Activated CD4-positive, alpha-beta memory T cell treated with anti-CD3 and anti-CD28 coated beads for 36 hours (primary cell): ENCODE measurements at places on chromosomes 16 and 17.

DNA sequence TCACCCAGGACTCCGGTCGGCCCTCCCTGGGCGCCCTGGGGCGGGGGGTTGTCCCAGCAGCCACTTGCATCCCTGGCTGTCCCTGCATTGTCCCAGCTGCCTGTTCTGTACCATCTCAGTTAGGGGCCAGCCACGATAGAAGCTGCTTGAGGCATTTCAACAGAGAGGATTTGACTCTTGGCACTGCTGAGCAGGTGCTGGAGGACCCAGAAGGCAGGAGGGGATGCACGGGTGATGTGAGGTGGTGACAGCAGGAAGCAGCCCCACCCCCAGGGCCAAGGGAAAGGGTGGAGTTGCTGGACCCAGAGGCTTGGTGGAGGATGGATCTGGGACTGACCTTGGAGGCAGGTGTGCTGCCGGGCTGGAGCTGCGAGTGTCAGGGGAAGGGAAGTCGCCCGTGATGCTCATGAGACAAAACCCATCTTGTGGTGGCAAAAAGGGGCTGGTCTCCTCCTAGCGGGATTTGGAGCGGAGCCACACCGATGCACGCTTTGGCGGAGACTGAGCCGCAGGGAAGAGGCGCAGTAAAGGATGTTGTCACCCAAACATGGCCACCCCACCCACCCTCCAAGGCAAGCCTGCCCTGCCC lies 188.0 kb upstream of the GSE1 start:
- DNase-seq: peak; percentile 7

- no peak for DNase-seq
Measured at GRCh38 chr16:89712274-89712781, 8.4 kb downstream of the VPS9D1 start.

DNA sequence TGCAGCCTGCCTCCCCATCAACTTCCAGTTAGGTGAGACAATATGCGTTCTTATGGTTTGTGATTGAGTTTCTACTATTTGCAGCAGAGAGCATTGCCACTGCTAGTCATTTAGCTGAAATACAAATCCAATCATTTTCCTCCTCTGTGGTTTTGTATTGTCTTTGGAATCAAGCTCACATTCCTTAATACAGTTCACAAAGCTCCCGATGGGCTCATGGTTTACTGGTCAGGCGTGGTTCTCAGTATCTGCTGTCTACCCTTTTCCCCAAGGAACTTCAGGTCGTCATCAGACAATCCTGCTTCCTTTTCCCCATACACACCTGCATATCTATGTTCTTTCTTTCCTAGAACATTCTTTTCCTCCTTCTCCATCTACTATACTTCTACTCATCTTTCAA lies 69.6 kb upstream of the GAS7 start:
- no peak for DNase-seq

GRCh38 chr17:7982173-7982572 lies 20.2 kb upstream of the GUCY2D start:
- DNase-seq: peak; percentile 25

DNA sequence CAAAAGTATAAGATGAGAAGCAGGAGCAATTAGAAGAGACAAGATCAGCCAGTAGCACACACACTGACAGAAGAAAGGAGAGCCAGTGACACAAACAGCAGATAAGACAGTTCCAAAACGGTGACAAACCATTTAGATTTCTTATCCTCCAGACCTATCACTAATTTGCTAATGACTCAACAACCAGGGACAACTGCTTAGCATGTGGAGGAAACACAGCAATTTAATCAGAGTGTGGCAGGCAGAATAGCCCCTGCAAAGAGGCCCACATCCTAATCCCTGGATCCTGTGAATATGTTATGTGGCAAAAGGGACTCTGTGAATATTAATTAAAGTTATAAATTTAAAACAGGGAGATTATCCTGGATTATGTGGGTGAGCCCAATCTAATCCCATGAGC lies 81.1 kb downstream of the CACNG1 start:
- DNase-seq: no peak

DNA sequence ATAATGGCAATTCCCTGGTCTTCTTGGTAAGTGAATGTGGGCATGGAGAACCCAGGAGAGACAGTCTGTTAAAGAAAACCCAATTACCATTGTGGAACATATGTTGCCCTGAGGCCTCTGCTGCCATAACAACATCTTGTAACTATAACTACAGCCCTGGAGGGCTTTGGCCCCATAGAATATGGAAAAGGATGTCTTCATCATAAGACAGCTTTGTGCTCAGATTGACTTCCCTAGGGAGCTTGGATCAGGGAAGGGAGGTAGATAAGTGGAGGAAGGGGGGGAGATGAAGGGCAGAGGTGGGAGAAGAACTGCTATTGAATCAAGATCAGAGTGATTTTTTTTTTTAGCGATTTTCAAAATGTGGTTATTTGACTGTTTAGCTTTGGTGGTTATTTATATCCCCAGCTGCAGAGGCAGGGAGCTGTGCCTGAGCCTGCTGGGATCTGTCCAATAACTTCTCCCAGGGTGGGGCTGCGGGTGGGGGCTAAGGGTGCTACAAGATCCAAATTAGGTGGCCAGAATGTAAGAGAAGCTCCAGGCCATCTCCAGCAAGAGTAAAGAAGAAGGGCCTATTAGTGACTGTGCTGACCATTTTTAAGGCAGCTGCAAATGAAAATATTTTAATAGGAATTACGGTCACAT lies 5.3 kb upstream of the KAT7 start:
- no peak for DNase-seq

DNA sequence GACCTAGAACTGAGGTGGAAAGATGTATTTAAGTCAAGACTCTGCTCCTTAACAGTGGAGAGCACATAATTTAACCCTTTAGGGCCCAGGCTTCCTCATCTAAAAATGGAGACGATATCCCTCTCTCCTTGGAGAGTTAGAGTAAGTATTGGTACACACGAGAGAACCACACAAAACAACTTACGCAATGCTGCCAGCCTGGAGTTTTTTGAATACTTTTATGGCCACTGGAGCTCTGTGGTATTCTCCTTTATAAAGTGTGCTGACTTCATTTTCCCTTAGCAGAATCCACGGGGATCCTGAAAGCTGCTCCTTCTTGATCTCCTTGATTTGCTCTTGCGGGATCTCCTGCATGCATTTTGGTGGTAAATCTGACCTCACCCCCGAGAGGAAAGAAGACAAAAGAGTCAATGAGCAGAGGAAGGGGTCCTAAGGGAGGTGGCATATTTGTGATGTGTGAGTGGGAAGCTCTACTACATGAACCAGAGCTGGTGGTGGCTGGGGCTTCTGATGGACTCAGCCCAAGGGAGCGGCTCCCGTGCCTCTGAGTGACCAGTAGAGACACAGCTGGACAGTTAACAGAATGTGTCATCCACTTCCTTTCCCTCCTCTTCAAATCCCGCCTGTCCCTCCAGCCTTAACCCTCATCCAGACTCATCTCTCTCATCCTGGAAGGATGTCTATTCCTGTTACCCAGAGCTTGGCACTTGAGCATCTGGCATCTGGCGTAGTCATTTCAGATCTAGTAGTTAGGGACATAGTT lies 9.4 kb downstream of the MLKL start:
- no peak for DNase-seq

GRCh38 chr16:85315866-85316265 lies 203.6 kb upstream of the CIBAR2 start:
- DNase-seq: no peak

- no peak for DNase-seq
Measured at GRCh38 chr17:32240750-32241149, 24.9 kb upstream of the RHBDL3 start.

GRCh38 chr17:29252101-29252791 lies 5.6 kb downstream of the CRYBA1 start:
- no peak for DNase-seq

DNA sequence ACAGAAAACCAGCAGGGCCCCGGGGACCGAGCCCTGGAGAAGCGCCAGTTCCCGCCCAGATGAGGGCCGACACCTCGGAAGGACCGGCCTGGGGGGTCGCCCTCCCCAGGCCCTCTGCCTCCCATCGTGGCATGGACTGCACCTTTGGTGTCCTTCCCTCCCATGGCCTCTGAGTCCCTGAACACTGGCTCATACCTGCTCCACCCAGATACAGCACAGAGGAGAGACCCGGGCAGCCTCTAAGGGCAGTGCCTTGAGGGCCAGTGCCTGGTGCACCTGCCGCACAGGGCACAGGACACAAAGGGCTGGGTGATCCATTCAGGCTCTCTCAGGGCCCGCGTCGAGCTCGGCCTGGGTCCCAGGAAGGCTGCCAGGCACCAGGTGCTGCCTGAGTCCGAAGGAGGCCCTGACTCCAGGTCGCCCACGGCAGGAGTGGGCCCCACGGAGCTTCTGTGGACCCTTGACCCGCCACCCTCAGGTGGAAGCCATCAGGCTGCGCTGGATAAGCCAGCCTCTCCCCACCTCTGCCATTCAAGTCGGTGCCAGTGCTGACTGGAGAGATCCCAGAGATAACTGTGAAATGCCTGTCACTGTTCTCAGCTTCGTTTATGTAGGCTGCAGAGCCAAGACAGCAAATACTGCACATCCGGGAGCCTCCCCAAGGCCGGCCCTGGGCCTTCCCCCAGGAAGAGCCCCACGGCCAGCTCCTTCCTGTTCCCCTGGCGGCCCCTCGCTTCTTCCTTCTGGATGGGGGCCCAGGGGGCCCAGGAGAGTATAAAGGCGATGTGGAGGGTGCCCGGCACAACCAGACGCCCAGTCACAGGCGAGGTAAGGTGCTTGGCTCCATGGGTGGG lies at the start of gene ZG16B:
Gene ZG16B (plus strand): TSS at position 803 of the 854 bp plus-strand sequence. CDS start 139 bp downstream, outside the sequence.
- DNase-seq: peak; percentile 18

DNA sequence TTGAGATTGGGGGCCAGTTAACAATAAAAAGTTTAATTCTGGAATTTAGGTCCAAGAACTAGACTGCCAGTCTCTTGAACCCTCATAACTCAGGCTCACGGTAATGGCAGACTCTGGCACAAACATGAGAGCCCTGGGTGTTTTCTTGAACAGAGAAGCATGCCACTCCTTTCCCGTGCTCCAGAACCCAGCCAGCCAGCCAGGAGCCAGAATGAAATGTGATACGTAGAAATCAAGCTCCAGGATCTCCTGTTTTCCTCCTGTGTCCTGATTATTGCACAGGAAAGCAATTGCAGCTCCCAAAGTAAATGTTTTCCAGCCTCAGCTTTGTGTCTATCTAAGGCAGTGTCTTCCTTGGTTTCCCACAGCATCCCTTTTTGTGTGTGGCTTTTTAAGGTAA lies 46.2 kb upstream of the NOL11 start:
- no peak for DNase-seq

- DNase-seq: no peak
Measured at GRCh38 chr16:49972961-49973360, 52.1 kb upstream of the CNEP1R1 start.

GRCh38 chr17:299546-299945 lies 53.1 kb downstream of the RPH3AL start:
- no peak for DNase-seq

DNA sequence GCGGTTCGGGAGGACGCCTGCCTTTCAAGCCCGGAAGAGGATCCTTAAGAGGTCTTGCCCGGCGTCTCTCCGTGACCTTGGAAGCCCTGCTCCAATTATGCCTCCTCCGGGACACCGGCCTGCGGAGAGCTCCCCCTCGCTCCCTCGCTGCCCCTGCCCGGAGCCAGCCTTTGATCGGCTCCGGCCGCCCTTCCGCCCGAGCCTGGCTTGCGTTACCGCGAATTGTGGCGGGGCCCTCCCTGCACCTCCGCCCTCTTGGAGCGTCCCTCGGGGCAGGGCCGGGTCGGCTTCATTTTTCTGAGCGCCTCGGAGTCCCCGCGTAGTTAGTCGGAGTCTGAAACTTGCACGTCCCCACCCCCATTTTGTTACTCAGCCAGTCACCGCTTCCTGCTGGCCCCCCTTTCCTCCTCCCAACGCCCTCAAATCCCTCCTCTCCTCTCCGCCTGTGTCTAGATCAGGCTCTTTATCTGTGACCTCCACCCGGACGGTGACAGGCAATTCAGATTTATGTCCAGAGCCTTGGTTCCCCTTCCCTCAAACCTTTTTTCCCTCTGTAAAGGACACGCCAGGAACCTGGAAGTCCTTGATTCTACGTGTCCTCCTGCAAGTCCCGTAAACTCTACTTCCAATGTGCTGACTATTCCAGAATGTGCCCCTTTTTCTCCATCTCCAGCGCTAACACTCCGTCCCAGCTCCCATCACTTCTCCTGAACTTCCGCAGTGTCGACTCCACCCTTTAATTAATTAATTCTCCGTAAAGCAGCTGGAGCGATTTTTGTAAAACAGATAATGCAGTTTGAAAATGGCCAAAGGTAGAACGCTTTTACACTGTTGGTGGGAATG lies 569 bp upstream of the RABEP2 start:
- DNase-seq: peak; percentile 90

DNA sequence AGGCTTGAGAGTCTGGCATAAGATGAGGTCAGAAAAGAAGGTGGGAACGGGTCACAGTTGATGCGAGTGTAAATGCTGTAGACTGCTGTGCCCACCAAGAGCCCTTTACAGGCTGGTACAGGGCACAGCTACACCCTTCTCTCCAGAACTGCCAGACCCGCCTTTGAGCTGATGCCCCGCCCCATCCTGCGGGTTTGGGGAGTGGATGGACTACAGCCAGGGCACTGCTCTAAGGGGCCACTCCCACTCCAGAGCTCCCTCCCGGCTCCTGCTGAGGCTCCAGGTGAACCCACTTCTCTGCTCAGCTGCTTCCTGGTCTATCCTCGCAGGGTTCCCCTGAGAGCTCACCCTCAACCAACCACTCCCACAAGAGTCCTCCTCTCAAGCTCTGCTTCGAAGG lies 12.3 kb downstream of the MEIOB start:
- DNase-seq: no peak

- DNase-seq: no peak
Measured at GRCh38 chr16:56538331-56538730, 18.5 kb upstream of the BBS2 start.

- peak; percentile 50 for DNase-seq
Measured at GRCh38 chr17:4840893-4841242, 7.7 kb downstream of the MINK1 start.

DNA sequence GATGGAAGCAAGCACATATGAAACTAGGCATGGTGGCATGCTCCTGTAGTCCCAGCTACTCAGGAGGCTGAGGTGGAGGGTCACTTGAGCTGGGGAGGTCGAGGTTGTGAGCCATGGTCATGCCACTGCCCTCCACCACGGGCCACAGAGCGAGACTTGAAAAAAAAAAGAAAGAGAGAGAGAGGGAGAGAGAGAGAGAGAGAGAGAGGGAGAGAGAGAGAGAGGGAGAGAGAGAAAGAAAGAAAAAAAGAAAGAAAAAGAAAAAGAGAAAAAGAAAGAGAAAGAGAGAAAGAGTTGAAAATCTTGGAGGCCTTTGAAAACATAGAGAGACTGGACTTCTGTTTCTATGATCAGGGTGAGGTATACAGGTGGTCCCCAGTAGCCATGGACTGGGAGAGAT lies 15.4 kb upstream of the ARL4D start:
- DNase-seq: no peak

DNA sequence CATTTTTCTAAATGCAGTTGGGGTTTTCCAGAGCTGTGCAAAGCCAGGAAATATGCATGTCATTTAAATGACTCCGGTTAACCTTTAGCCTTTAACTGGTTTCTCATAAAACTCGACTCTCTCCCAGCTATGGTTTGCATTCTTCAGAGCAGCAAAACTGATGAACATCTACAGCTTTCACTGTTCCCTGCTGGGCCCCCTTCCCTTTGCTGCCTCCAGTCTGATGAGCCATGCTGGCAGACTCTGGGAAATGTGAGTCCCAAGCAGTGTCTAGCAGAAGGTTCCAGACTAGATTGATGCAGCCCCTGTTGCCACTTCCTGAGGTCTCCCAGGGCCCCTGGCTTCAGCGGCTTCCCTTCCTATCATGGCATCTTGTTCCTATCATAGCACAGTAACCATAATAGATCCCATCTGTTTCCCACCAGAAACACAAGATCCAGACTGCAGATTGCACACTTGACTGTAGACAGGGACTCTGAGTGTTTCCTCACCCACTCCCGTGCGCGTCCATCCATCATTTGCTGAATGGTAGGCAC lies 135.4 kb downstream of the CLEC16A start:
- peak; percentile 73 for DNase-seq
